Common myeloid progenitor, CD34-positive (primary cell): ENCODE measurements at places on chromosomes 7 and 10.

DNA sequence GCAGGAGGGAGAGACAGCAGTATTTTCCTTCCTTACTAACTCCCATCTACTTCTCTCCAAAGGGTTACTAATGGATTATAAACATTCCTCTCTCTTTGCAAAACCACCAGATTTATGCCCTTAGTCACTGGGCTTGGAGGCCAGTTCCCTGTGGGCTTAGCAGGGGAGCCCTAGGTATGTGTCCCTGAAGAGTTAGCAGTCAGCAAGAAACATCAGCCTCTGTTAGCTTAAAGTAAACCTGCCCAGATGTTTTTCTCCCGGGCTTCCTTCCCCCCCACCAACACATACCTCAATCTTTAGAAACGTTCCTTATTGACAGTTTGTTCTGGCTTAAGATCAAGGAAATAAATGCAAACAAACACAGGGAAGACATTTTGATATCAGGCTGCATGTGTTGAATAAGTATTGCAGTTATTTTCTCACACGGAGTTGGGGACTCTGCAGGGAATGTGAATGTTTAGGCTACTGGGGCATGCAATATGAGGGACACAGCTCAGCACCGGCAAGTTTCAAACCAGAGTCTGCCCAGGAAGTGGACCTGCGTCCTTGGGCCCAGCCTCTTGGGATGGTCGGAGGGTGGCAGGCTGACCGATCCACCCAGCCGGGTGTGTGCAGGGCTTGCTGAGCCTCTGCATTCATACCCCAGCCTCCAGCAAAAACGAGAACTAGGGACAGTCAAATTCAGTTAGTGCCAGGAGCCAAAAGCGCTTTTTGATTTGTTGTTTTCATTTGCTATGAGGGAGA is 252.0 kb upstream of the GRB10 start:
- no peak for DNase-seq

- DNase-seq = no peak
Observed at GRCh38 chr10:58642283-58642682, 129.6 kb downstream of the BICC1 start.

DNA sequence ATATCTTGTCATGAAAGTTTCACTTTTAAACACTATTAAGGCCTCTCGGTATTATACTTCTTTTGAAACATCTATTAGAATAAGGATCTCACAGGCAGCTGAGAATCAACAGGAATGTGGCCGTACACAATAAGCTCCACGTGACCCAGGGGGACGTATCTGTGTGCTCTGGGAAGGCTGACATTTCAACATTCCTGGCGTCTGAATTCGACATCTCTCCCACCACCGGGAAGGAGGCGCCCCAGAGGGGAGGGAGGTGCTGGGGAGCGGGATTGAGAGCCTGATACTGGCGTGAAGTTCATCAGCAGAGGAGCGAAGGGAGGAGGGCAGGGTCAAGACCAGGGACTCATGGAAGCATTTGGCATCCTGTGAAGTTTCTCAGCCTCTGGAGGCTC is 401.3 kb downstream of the DNAJB6 start:
- no peak for DNase-seq

- no peak for DNase-seq
Observed at GRCh38 chr10:3412646-3413045, 240.1 kb upstream of the PITRM1 start.

GRCh38 chr7:153514032-153514431 is 538.2 kb upstream of the DPP6 start:
- DNase-seq = no peak
